ENCODE measurements at places on chromosomes 4 and X.

DNA sequence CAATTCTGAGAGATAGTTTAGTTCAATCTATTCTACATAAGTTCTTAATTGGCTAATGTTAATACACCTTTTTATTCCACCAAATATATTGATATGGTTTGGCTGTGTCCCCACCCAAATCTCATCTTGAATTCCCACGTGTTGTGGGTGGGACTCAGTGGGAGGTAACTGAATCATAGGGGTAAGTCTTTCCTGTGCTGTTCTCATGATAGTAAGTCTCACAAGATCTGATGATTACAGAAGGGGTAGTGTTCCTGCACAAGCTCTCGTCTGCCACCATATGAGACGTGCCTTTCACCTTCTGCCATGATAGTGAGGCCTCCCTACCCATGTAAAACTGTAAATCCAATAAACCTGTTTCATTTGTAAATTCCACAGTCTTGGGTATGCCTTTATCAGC, 11.3 kb downstream of the PPA2 start:
- H3K36me3 ChIP-seq, result peaks cover 73% of the 10 kb centered on the region
- H3K4me1 ChIP-seq, result peaks cover 22% of the 10 kb centered on the region
- H3K27ac ChIP-seq, result no peak overlapping the region
- H3K4me3 ChIP-seq, result no peak overlapping the region
- no peaks in the 10 kb centered on the region for H3K27me3 ChIP-seq
- no peak for DNase-seq

GRCh38 chrX:103741879-103742278, 31.2 kb downstream of the TMEM31 start:
- no peaks in the 10 kb centered on the region for H3K36me3 ChIP-seq
- no peak overlapping the region for H3K4me3 ChIP-seq
- no peaks in the 10 kb centered on the region for H3K27me3 ChIP-seq
- no peak for DNase-seq
- H3K4me1 ChIP-seq, result no peaks in the 10 kb centered on the region
- no peak overlapping the region for H3K27ac ChIP-seq

- no peak for DNase-seq
- peaks cover 3% of the 10 kb centered on the region for H3K27me3 ChIP-seq
- H3K36me3 ChIP-seq, result no peaks in the 10 kb centered on the region
- H3K4me1 ChIP-seq, result no peaks in the 10 kb centered on the region
- no peak overlapping the region for H3K27ac ChIP-seq
These were observed 279.5 kb downstream of the ANKRD50 start for GRCh38 chr4:124433044-124433443.

GRCh38 chr4:155377276-155377675, 511 bp upstream of the MAP9 start:
- H3K27ac ChIP-seq, result peak overlapping the region; percentile 25
- peaks cover 12% of the 10 kb centered on the region for H3K4me1 ChIP-seq
- no peaks in the 10 kb centered on the region for H3K36me3 ChIP-seq
- no peak for DNase-seq

GRCh38 chr4:183342541-183343533, 20.6 kb upstream of the CLDN24 start:
- H3K4me3 ChIP-seq, result peak overlapping the region; percentile 34
- no peak for DNase-seq
- H3K4me1 ChIP-seq, result peaks cover 2% of the 10 kb centered on the region
- H3K27me3 ChIP-seq, result peaks cover 41% of the 10 kb centered on the region
- H3K27ac ChIP-seq, result no peak overlapping the region

GRCh38 chr4:38102957-38103588, 142.9 kb downstream of the PTTG2 start:
- no peak overlapping the region for H3K27ac ChIP-seq
- no peaks in the 10 kb centered on the region for H3K27me3 ChIP-seq
- DNase-seq, result no peak
- H3K4me1 ChIP-seq, result peaks cover 6% of the 10 kb centered on the region
- no peak overlapping the region for H3K4me3 ChIP-seq

DNA sequence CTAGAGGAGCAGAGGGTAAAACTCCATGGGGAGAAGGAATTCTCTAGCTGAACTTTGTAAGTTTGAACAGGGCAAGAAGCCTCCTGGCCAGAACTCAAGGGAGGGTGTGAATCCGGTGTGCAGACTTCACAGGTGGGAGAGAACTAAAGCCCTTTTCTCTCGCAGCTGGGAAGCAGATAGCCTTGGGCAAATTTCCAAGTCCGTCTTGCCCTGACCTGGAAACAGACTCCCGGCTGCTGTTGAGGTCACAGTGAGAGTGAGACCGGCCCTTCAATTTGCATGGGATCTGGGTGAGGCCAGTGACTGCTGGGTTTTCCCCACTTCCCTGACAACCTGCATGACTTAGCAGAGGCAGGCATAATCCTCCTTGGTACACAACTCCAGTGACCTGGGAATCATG, 94.5 kb upstream of the ZNF827 start:
- H3K27me3 ChIP-seq, result peaks cover 21% of the 10 kb centered on the region
- H3K4me1 ChIP-seq, result peaks cover 12% of the 10 kb centered on the region
- no peak for DNase-seq
- H3K4me3 ChIP-seq, result no peak overlapping the region
- no peaks in the 10 kb centered on the region for H3K36me3 ChIP-seq
- no peak overlapping the region for H3K27ac ChIP-seq

GRCh38 chr4:64430933-64431332, 21.7 kb upstream of the TECRL start:
- H3K36me3 ChIP-seq, result no peaks in the 10 kb centered on the region
- no peak overlapping the region for H3K4me3 ChIP-seq
- no peaks in the 10 kb centered on the region for H3K4me1 ChIP-seq
- no peak overlapping the region for H3K27ac ChIP-seq
- DNase-seq, result no peak

- peak overlapping the region; percentile 81 for H3K27ac ChIP-seq
- no peak for DNase-seq
These were observed 32.0 kb downstream of the ABCE1 start for GRCh38 chr4:145130130-145130529.

DNA sequence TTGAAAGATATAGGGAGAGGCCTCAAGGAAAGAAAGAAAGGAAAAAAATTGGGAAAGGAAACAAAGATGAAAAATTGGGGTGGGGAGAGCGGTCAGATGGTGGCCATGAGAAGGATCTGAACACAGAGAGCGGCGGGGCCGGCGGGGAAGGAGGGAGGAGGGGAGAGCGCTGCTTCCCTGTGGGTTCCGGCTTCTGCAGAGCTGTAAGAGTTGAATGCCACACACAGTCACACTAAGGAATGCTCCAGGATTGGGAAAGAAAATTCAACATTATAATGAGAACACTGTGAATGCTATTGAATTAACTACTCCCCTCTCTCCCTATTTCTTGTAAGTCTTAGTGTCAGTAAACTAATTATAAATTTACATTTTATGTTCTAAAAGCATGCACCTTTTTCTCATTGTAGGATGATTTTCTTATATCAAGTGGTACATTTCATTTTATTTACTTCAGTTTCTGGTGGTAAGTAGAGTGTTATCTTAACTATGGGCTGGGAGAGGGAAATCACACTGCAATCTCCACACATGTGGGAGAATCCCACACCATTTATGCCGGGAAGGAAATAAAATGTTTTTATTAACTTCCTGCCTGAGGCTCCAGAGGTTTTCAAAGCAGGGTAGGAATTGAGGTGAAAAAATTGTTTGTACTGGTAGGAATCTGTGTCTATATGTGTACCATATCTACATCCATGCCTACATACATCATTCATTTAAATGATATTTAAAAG, 904 bp downstream of the F11 start:
- H3K27me3 ChIP-seq, result peaks cover 31% of the 10 kb centered on the region
- no peaks in the 10 kb centered on the region for H3K36me3 ChIP-seq
- no peak for DNase-seq

DNA sequence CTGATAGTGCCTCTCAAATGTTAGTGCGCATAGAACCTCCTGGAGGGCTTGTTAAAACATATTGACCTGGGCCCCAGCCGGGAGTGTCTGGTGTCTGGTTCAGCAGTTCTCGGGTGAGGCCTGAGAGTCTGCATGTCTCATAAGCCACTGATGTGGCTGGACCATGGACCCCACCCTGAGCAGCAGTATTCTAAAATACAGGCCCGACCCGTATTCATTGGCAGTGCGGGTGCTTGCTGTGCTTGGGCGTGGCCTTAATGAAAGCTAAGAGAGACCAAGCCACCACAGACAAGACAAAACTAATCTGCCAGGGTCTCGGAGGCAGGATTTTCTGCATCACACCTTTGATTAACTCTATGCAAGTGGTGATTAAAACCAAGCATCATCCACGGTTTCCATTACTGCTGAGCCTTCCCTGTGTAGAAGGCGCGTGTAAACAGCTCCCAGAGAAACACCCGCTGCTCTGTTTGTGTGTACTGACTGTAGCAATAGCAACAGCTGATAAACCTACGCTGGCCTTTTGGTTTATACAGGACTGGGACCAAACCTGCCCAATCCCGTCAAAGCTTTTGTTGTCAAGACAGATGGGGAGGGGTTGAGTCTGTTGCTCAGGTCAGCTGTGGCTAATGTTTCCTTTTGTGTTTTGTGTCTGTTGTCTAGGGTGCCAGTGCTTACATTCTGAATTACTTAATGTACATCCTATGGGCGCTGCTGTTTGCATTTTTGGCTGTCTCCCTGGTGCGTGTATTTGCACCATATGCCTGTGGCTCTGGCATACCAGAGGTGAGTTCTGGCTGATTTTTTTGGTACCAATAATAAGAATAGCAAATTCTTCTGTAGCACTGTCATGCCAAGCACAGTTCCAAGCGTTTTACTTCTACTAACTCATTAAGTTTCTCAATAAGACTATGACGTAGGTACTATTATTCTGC, 40.8 kb downstream of the CLCN4 start:
- no peaks in the 10 kb centered on the region for H3K36me3 ChIP-seq
- H3K27me3 ChIP-seq, result no peaks in the 10 kb centered on the region
- no peak for DNase-seq

All from activated naive CD8-positive, alpha-beta T cell treated with anti-CD3 and anti-CD28 coated beads for 36 hours (primary cell).